ENCODE measurements at places on chromosomes 16 and 17. TPM values are rescaled to one million over a fixed set of nuclear protein-coding genes. Genes with fewer than 3 reads are reported as not detected.

GRCh38 chr17:73987845-73988509 lies 215.5 kb upstream of the RPL38 start:
- no peak for DNase-seq

DNA sequence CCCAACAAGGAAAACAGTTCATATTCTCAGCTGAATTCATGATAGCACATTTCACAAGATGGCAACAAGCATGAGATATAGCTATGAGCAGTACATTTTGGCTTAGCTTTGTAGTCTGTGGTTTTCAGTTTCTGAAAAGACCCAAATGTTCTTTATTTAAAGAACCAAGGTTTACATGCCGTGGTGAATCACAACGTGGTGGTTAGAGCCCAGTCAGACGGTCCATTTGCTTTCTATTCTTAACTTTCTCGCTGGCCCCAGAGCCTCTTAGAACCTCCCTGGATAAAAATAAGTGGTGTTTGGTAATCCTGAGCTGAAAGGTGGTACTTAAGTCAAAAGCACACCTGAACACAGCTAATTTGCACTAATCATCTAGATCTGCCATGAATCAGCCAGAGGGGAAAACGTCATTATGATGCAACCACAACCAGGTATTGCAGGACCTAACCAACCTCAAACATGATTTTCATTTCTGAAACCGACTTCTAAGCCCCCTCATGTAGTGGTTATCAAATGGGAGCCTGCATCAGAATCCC lies 18.6 kb upstream of the HAPSTR1 start:
- DNase-seq, result peak; percentile 51

DNA sequence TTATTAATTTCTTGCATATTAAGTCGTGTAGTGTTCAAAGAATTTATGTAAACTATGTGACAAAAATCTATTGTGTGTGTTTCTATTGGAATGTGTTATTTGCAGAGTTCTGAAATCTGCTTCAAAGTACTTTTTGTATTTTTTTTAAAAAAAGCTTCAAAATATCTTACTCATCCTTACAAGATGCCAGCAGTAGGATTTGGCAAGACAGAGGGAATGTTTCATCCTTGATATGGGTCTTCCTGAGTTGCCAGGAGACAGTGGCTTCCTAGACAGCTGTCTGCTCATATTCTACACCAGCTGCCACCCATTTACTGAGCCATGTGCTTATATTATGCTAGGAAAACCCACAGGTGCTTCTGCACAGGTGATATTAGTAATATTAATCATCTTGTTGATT lies 36.4 kb downstream of the EFCAB5 start:
- DNase-seq, result peak; percentile 65

GRCh38 chr16:71569621-71570020 lies 7.3 kb downstream of the TAT start:
- DNase-seq, result peak; percentile 11

The TAC4 gene
- not detected for total RNA-seq

GRCh38 chr16:57825298-57826044 lies 23.2 kb upstream of the KIFC3 start:
- DNase-seq, result no peak

Measured in MG63 (cell line).